ENCODE measurements at places on chromosomes 13 and 19.

GRCh38 chr19:58374200-58374599, 6.6 kb downstream of the ZNF837 start:
- no peak for DNase-seq

GRCh38 chr13:66530686-66531085, 699.5 kb downstream of the PCDH9 start:
- no peak for DNase-seq

DNA sequence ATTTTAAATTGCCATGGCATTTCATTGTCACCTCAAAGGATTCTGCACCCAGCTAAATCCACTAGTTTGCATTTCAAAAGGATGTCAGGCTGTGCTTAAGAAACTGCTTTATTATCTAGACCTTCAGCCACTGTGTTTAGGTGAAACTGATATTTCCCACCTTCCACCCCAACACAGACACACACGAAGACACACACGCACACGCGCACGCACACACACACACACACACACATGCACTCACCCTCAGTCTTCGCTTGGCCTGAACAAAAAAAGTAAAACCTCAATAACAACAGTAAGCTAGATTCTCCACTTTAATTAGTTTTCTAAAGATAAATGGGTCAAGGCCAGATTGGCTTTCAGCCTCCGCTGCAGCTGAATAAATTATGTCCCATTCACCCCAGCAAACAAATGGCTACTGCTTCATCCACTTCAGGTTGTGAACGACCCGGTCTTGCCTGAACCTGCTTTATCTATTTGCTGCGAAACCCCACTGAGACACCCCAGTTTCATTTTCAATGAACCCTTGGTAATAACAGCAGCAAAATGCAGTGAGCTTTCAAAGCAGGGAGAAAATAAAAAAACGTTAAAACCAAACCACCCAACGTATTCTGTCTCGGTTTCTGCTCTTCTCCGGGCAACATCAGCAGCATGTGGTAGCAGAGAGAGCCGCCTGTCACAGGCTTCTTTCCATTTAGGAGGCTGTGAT, 166.8 kb downstream of the DCT start:
- no peak for DNase-seq

DNA sequence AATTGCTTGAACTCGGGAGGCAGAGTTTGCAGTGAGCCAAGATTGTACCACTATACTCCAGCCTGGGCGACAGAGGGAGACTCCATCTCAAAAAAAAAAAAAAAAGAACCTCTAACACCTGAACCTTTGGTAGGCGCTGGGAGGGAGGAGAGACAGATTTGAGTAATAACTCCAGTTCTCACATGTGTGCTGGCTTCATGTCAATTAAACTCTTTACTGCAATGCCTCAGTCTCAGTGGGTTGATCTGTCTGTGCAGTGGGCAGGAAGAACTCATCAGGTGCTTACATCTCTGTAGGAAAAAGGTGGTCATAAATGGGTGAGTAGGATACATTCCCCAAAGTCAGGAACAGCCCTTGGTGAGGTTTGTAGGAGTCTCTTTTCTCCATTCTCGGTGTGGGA, 85.1 kb upstream of the ABCC4 start:
- DNase-seq = no peak

DNA sequence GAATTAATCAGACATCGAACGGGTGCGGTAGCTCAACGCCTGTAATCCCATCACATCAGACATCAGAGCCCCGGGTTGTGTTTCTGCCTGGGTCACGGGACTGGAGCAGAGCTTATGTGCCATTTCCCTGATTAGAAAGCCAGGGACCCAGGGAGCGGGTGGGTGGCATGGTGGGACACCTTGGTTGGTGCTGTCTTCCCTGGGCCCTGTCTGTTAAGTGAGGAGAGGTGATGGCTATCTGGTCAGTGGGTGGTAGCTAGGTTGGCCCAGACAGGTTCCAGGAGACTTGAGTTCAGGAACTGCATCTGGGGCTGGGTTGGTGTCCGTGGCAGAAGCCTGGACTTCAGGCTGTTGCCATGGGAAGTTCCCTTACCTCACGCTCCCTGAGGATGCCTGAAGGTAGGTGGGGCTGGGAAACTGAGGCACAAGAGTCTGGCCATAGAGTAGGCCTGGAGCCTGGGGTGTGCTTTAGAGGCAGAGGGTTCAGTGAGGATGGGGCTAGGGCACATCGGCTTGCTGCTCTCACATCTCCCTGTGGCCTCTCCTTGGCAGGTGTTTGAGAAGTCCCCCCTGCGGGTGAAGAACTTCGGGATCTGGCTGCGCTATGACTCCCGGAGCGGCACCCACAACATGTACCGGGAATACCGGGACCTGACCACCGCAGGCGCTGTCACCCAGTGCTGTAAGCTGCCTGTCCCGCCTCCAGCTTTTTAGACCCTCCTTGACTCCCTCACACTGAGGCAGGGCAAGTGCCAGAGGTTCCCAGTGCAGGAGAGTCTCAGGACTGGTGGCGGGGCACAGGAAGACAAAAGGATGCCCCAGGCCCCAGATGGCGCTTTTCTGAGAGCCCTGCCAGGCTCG, 2.1 kb downstream of the RPL18A start:
- DNase-seq = no peak

DNA sequence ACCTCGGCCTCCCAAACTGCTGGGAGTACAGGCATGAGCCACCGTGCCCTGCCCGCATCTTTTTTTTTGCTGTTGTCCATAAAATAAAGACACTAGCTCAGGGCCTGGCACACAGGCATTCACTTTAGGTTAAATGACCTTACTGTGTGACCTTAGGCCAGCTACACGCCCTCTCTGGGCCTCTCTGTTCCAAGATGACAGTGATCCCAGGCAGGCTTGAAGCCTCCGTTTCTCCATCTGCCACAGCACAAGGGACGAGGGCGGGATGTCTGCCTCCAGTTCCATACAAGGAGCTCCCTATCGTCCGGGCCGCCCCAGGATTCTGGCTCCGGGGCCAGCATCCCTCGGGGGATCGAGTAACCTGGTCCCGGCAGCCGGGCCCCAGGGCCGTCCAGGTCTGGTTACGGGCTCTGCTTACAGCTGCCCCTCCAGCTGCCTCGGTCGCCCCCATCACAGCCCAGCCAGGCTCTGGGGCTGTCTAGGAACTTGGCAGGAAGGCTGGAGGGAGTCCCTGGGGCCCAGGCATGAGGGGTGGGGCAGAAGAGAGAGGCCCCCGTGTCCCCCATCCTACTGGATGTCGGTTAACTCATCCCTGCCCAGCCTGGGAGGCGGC, 11.9 kb upstream of the SEMA6B start:
- DNase-seq = no peak

GRCh38 chr19:27993619-27994570, 1219.1 kb downstream of the UQCRFS1 start:
- no peak for DNase-seq

DNA sequence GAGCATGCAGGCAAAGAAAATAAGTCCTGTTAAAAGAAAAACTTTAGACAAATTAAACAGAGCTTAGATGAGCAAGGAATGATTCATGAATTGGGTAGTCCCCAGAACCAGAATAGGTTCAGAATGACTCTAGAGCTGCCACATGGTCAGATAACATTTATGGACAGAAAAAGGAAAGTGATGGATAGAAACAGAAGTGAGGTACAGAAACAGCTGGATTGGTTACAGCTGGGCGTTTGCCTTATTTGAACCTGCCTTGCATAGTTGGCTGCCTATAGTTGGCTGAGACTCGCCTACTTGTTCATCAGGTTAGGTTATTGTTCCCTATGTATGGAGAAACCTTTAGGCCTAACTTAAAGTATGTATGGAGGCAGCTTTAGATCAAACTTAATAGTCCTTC, 35.4 kb downstream of the WDFY2 start:
- DNase-seq = no peak

DNA sequence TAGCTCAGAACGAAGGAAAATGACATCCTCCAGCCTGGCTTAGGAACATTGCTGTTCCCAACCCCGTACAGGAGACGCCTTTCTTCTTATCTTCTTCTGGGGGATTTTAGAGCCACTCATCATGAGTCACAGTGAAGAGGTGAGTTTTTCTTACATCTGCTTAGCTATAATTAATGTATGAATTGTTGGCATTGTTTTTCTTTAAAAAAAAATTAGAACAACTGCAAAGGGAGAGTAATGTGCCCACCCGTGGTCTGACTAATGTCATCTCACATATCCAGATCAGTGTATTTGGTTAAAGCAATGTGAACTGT, 310.6 kb upstream of the TSHZ3 start:
- DNase-seq = no peak

GRCh38 chr19:35117799-35118198, 2.2 kb downstream of the FXYD3 start:
- DNase-seq = no peak

DNA sequence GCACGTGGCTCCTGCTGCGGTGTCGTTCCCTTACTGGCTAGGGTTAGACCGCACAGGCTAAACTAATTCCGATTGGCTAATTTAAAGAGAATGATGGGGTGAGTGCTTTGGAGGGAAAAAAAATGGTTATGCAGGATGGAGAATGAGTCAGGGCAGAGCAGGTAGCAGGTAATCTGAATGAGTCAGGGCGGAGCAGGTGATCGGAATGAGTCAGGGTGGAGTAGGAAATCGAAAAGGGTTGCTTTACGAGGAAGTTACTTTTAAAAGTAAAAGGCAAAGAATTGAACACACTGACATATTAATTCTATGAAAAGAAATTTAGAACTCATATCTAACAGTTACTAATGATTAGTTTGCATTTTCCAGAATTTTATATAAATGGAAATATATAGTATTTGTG, 335.5 kb downstream of the FOXO1 start:
- no peak for DNase-seq

DNA sequence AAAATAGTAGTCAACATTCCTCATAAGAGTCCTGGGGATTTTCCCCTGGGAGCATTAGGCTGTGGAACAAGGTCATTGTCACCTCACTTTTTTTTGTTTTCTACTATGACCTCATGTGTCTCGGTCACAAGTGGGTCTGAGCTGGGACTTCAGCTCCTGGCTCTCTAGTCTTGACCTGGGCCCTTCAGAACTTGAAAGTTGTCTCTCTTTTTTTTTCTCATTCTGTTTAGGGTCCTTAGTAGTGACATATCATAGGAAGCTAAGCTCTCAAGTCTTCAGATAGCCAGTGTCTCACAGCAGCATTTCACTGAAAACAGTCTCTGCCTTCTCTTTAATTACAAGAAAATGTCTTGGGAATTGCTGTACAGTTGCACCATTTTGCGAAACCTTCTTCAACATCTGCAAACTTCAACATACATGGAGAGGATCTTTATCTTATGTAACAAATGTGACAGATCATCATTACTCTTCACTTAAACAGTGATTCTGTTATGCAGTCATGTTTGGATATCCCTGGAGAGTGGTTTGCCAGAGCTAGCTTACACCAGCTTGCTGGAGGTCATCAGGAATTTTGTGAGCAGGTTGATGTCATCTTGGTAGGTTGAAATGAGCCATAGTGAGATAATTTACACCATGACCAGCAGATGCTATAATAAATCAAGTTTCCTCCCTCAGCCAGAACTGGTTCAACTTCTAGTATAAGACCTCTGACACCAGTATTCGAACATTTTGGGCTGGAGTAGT, 131.5 kb downstream of the GPC5 start:
- no peak for DNase-seq

DNA sequence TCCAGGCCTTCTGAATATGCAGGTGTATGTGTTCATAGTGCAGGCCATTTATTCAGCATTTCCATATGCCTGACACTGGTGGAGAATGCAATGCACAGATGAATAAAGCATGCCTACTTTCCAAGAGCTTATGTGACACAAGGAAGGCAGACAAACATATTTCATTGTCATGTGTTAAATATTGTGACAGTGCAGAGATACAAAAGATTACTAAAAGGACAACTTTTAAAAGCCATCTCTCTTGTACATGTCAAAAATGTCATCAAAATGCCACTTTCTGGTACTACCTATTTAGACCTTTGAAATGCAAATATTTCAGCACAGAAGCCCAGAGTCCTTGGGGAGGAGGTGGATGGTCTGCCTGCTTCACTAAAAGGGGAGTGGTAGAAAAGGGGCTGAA, 254.5 kb downstream of the FGF14 start:
- no peak for DNase-seq

DNA sequence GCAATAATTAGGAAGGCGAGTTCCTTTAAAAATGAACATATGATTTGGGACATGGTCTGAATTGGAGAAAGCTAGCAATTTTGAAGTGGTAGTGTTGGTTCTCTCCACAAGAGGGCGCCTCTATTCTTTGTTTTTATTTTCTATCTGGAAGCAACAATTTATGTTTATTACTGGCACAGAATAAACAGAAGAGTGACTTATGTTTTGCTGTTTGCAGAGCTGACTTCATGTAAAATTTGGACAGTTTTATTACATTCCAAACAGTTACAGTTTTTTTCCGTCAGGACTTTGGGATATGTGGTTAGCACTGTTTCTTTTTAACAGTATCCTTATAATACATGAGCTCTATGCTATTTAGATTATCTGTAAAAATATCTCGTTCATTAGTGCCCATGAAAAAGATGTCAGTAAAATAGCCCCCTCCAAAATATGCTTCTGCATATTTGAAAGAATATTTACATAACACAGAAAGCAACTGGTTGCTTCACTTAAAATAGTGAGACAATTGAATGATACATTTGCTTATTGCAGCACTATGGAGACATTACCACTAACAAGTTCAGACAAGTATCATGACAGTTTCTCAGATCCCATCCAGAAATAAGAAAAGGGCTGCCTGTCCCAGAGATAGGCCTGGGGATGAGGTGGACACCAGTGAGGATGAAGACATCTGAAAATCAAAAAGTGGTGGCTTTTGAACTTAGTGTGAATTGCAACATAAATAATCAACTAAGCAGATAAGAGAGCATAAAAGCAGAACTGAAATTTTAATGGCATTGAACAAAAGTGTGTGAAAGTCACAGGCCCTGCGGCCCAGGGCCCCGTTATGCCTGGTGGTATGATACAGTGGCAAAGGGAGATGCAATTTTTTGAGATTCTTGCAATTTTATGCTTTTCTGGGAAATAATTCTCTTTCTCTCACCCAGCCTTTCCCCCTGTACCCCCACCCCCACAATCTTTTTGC, 32.3 kb upstream of the FGF9 start:
- DNase-seq = peak; percentile 6

DNA sequence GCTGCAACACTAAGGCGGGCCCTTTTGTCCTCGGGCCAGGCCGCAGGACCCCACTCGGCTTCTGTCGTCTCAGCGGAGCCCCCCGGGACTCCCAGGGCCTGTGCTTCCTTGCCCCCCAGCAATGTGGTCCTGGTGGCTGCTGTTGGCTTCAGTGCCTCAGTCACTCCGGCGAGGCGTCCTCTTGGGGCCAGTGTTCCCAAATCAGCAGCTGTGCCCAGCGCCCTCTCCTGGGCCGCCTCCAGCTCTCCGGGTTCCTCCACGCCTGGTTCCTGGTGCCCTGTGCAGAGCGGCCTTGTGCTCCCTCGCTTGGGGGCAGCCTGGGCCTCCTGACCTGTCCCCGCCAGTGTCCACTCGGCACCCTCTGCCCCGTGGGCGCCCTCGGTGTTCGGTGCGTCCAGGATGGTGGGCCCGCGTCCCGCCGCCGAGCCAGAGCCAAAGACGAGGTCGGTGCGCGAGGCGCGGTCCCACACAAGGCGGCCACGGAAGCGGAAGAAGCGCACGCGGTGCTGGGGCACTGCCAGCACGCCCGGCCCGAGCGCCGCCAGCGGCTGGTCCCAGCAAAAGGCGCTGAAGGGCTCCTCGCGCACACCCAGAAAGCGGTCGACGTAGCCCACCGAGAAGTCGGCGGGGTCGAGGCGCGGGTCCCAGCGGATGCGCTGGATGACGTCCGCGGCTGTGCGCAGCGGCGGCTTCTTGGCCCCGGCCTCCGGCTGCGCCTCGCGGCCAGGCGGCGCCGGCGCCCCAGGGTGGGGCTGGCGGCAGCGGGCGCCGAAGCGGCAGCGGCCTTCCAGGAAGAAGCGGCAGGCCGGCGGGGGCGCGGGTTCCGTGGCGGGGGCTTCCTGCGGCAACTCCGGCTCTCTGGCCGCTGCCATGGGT, 685 bp downstream of the LENG9 start:
- peak; percentile 46 for DNase-seq

GRCh38 chr19:33419788-33420130, 46.2 kb downstream of the CEBPG start:
- DNase-seq = no peak

All from activated CD4-positive, alpha-beta T cell treated with anti-CD3 and anti-CD28 coated beads for 24 hours (primary cell).